ENCODE measurements at places on chromosomes 7 and 10. TPM values are rescaled to one million over a fixed set of nuclear protein-coding genes. Genes with fewer than 3 reads are reported as not detected.
A peak's percentile ranks its signal among the peaks of the same experiment; 100 is the strongest.

DNA sequence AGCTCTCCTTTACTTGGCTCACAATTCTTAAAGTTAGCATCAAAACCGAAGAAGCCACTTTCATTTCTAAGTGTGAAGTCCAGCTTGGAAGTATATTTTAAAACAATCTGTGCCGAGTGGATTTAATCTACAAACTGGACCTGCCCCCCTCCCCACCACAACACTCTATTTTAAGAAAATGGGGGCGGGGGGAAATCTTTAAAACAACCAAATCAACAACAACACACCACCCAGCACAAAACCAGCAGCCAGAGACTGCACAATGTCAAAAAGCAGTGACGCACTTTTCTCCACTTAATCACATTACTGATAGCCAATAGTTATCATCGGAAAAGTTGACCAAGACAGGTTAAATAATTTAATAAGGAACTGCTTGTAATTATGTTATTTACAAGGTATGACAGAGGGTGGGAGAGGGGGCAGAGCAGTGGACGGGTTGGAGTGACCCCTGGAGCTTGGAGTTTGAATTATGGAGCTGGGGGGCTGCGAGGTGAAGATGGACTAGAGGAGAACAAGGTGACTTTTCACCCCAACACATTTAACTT lies 2.8 kb downstream of the EBF3 start:
- no peak for DNase-seq

GRCh38 chr10:36263871-36264270 lies 621.8 kb upstream of the FZD8 start:
- no peak for DNase-seq

- no peak for DNase-seq
Measured at GRCh38 chr7:68892236-68892635, 706.0 kb upstream of the AUTS2 start.

DNA sequence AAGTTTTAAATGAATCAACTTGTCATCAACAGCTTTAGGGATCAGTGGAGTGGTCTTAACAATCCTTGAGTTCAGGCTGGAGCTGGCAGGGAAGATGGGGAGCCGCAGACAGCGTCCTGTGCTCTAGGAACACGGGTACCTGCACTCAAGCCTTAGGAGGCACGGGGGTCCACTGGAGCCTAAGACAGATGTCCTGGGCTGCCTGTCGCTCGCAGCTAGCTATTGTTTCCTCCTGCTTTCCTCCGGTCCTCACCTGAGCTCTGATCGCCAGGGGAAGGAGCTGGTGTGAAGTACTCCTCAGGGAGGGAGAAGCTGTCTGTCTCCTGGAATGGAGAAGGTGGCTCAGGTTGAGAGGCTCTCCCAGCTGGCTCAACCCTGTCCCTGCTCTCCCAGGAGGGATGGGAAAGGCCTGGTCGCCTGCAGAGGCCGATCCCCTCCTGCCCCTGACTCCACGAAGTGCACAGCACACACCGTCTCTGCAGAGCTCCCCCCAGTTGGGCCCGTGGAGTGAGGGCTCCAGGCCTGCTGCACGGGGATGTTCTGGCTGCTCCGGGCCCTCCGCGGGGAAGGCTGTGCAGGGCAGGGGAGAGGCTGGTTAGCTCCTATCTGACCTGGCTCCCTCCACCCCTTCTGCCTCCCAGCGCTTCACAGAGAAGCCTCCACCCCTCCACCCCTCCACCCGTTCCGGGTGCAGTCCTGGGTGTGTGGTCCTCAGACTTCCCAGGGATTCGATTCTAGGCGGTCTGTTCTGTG lies 14.5 kb upstream of the PYROXD2 start:
- no peak for DNase-seq

Gene IRF5
- 28.8 TPM for total RNA-seq

- DNase-seq, result no peak
Measured at GRCh38 chr10:21144047-21144446, 246.9 kb upstream of the NEBL start.

GRCh38 chr10:31153692-31154091 lies 122.0 kb upstream of the ZNF438 start:
- DNase-seq, result no peak

Gene LRRN3
- total RNA-seq, result 6.5 TPM

- DNase-seq, result no peak
Measured at GRCh38 chr7:39979406-39980073, 29.5 kb downstream of the CDK13 start.

- no peak for DNase-seq
Measured at GRCh38 chr10:3784510-3785250, at the start of gene KLF6. Gene KLF6 (minus strand): TSS chr10:3785209. CDS start chr10:3785014, 195 bp downstream.

GRCh38 chr10:52864201-52865106 lies 91.9 kb upstream of the MBL2 start:
- DNase-seq, result peak; percentile 49

DNA sequence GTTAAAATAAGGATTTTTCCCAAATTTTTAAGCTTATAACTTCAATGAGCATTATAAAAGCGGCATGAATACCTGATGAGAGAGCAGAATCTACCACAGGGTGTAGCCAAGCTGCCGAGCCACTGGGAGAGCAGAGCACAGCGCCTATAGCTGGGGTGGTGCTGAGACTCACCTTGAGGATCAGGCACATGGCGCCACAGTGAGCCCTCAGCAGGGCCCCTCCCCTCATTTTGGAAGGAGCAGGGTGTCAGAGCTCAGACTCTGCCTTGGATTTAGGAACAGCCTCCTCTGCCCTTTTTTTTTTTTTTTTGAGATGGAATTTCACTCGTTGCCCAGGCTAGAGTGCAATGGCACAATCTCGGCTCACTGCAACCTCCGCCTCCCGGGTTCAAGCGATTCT lies 118.6 kb downstream of the SRPK2 start:
- DNase-seq, result no peak

GRCh38 chr7:132871419-132871818 lies 210.5 kb downstream of the CHCHD3 start:
- no peak for DNase-seq

Gene WIPF3
- 4.1 TPM for total RNA-seq

- DNase-seq, result no peak
Measured at GRCh38 chr10:58897236-58897635, 279.2 kb upstream of the PHYHIPL start.

GRCh38 chr10:92844746-92845145 lies 3.6 kb upstream of the EXOC6 start:
- DNase-seq, result no peak

DNA sequence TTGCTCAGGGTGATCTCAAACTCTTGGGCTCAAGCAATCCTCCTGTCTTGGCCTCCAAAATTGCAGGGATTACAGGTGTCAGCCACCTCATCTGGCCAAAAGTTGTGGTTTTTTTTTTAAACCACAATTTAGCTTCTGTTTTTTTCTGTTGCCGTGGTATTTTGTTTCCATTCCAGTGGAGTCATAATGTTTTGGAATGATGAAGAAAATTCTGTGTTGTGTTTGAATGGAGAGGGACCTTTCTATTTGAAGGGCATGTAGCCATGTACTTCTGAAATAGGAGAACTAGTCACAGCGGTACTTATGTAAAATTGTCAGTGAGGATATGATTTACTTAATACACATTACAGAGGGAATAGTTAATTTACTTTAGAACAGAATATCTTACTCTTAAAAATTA lies 201.3 kb downstream of the ARL4A start:
- DNase-seq, result no peak

GRCh38 chr7:40986351-40986873 lies 716.5 kb downstream of the INHBA start:
- DNase-seq, result no peak

- DNase-seq, result no peak
Measured at GRCh38 chr7:9822458-9823290, 1151.0 kb upstream of the PHF14 start.

GRCh38 chr7:28621369-28621841 lies 209.1 kb downstream of the CREB5 start:
- DNase-seq, result no peak

DNA sequence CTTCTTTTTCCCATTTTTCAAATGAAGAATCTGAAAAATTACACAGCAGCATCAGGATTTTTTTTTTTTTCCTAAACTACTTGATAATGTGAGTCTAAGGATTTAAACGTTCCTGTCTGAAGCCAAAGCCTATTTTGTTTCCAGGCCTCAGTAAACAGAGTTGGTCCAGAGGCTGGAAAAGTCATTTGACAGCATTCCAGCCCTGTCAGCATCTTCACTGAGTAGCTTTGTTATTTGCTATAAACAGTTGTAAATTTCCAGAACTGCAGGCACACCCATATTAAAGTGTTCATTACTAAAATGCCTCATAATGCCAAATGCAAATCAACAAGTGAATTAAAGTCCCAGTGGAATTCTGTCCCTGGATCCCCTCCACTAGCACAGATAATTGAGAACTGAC lies 35.5 kb upstream of the KMT2E start:
- DNase-seq, result no peak

GRCh38 chr10:121655254-121656144 lies 57.3 kb upstream of the FGFR2 start:
- no peak for DNase-seq

- DNase-seq, result no peak
Measured at GRCh38 chr7:35658606-35659201, 36.2 kb downstream of the HERPUD2 start.

Gene CHRM2
- total RNA-seq, result not detected

Gene COL26A1
- total RNA-seq, result 0.21 TPM

GRCh38 chr7:66297579-66297978 lies 92.4 kb downstream of the TPST1 start:
- DNase-seq, result no peak

Gene PLEKHS1
- not detected for total RNA-seq

Gene VAX1
- not detected for total RNA-seq

GRCh38 chr7:103124429-103124979 lies 24.4 kb downstream of the NAPEPLD start:
- DNase-seq, result no peak

Gene NME8
- not detected for total RNA-seq

Gene UCMA
- total RNA-seq, result not detected

GRCh38 chr10:79063661-79064492 lies 4.9 kb upstream of the ZMIZ1 start:
- DNase-seq, result no peak

GRCh38 chr7:127819975-127820731 lies 168.2 kb downstream of the SND1 start:
- no peak for DNase-seq

DNA sequence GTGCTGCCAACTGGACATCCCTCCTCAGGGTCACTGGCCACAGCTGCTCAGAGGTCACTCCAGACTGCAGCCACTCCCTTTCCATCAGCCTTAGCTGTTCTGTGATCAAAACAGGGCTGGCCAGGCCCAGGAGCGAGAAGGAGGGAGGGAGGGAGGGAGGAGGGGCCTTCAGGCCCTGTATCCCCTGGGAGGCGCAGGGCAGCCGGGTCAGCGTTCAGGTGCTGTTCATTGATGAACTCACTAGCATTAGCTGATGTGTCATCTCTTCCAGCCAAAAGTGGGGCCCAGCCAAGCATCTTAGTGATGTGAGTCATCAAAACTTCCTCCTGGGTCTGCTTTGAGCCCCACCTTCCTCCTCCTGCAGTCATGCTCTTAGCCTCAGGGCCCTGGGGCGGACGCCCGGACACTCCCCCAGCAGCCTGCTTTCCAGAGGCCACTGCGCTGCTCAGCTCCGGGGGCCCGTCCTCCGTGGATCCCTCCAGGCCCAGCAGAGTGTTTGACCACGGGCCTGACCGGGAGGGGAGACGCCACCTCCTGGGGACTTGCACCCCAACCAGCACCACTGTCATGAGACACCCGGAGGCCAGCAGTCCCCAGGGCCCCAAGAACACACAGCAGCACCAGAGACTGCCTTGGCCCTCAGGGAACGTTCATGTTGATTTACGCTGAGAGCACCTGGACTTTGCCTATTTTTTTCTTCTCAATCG lies 149.2 kb downstream of the PRKAG2 start:
- DNase-seq, result peak; percentile 77
